ENCODE measurements at places on chromosomes 7 and 10.

- peak; percentile 77 for DNase-seq
These were observed 33.5 kb downstream of the DPY19L1 start for GRCh38 chr7:35003679-35004303.

GRCh38 chr10:69742928-69743602 is 58.6 kb upstream of the COL13A1 start:
- DNase-seq, result peak; percentile 23

- no peak for DNase-seq
These were observed 529.1 kb downstream of the TCERG1L start for GRCh38 chr10:130782467-130782866.

DNA sequence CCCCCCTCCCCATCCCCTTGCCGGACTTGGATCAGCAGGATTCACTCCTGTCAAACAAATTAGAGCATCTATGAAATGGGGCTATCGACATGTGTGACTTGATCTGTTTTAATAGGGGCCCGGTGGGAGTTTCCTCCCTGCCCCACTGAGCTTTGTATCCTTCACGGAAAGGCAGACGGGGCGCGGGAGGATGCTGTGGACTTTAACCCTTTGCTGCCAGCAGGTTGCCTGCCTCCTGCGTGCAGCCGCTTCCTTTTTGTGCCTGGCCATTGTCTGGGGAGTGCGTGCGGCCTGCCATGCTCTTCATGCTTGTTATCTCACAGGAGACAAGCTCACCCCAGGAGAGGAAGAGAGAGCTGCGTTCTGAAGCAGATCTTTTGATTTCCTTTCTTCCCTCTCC is 512.8 kb upstream of the GALNT17 start:
- no peak for DNase-seq

Measured in AG10803 (cell line).